Neural crest cell (in vitro differentiated cells): ENCODE measurements at places on chromosomes 6 and 20. TPM values are rescaled to one million over a fixed set of nuclear protein-coding genes. Genes with fewer than 3 reads are reported as not detected.

The PHF3 gene
- total RNA-seq, result 46.2 and 48.1 TPM in 2 replicates

The ENPP5 gene
- total RNA-seq, result 0.36 and 0.68 TPM in 2 replicates

The TGM3 gene
- 0.23 and 0.43 TPM in 2 replicates for total RNA-seq

The FAM209B gene
- 0.55 TPM in 1 of 2 replicates, not detected in the other for total RNA-seq

The SLC22A1 gene
- 1.7 and 2.1 TPM in 2 replicates for total RNA-seq

The PRDM13 gene
- total RNA-seq, result 0.09 and 0.14 TPM in 2 replicates

The ECT2L gene
- not detected in 2 replicates for total RNA-seq

The CAGE1 gene
- 0.16 and 0.20 TPM in 2 replicates for total RNA-seq

The MYH7B gene
- total RNA-seq, result 0.55 and 0.77 TPM in 2 replicates

The AVP gene
- total RNA-seq, result not detected in 2 replicates
